ENCODE measurements at places on chromosomes 2 and 18. TPM values are rescaled to one million over a fixed set of nuclear protein-coding genes. Genes with fewer than 3 reads are reported as not detected.

The PMAIP1 gene
- 43.6 TPM for total RNA-seq

The HNMT gene
- 0.82 TPM for total RNA-seq

DNA sequence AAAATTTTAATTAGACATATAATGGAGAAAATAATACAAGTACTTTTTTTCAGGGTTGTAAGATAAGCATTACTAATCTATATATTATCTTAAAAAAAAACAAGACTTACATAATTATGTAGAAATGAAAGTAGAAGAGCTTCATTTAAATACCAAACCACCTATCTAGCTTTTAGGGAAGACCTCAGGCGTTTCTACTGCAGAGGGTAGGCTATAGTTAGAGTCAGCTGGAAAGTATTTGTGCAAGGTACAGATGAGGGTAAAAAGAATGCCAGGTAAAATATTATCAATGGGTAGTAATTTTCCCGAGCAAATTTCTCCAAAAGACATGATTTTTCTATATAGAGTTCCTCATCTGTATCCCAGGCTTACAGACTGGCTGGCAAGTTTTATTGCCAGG, 30.5 kb upstream of the SLC39A10 start:
- no peaks in the 10 kb centered on the region for H3K27me3 ChIP-seq
- H3K27ac ChIP-seq: no peak overlapping the region
- no peaks in the 10 kb centered on the region for H3K4me1 ChIP-seq
- no peaks in the 10 kb centered on the region for H3K36me3 ChIP-seq
- no peak for DNase-seq

GRCh38 chr18:13403786-13404549, 185.4 kb downstream of the LDLRAD4 start:
- DNase-seq: no peak
- H3K4me1 ChIP-seq: no peaks in the 10 kb centered on the region
- H3K36me3 ChIP-seq: no peaks in the 10 kb centered on the region
- no peaks in the 10 kb centered on the region for H3K27me3 ChIP-seq
- H3K4me3 ChIP-seq: no peak overlapping the region
- no peak overlapping the region for H3K27ac ChIP-seq

- DNase-seq: no peak
- H3K27me3 ChIP-seq: peaks cover 44% of the 10 kb centered on the region
- no peak overlapping the region for H3K4me3 ChIP-seq
Measured at GRCh38 chr2:84395820-84396219, 63.3 kb downstream of the SUCLG1 start.
